ENCODE measurements at places on chromosomes 4 and X. TPM values are rescaled to one million over a fixed set of nuclear protein-coding genes. Genes with fewer than 3 reads are reported as not detected.

FGFRL1 gene
- total RNA-seq = 31.2 TPM

GRCh38 chr4:163515198-163515597 lies 20.7 kb downstream of the TMA16 start:
- no peak for DNase-seq

MND1 gene
- 7.9 TPM for total RNA-seq

- no peak for DNase-seq
Observed at GRCh38 chr4:155889946-155890345, 13.6 kb upstream of the TDO2 start.

DNA sequence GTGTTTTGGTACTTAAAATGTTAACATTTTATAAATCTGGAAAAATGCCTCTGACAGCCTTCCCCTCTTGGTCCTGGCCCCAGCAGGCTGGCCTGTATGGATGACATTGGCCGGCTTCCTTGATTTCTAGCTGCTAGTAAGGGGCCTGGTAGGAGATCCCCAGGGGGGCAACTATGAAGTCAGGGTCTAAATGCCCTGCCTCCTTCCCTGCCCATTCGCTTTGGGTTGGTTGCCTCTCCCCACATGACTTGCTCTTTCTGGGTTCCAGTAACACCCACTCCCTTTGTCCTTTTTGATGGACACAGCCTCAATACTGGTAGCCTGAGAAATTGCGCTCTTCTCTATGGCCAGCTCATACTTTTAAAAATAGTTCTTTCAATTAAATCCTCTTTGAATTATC lies 78.0 kb upstream of the MAD2L1 start:
- no peak for DNase-seq

MSX1 gene
- total RNA-seq = 7.5 TPM

- DNase-seq = no peak
Observed at GRCh38 chrX:153836921-153837320, 6.6 kb upstream of the PDZD4 start.

GRCh38 chr4:152476796-152477195 lies 59.1 kb downstream of the FBXW7 start:
- DNase-seq = no peak
